WTC11 (cell line): ENCODE measurements at places on chromosomes 4 and X. TPM values are rescaled to one million over a fixed set of nuclear protein-coding genes. Genes with fewer than 3 reads are reported as not detected.

Gene MAGEA1
- total RNA-seq, result not detected in 3 replicates

Gene CTAG1B
- not detected in 3 replicates for total RNA-seq

Gene MMRN1
- 0.05 to 0.07 TPM in 2 of 3 replicates, not detected in the other for total RNA-seq

- no peaks in the 10 kb centered on the region; the same call in 1 of the 2 replicates for H3K27me3 ChIP-seq
- no peak overlapping the region for H3K4me3 ChIP-seq
- DNase-seq, result no peak
- H3K27ac ChIP-seq, result no peak overlapping the region
- no peaks in the 10 kb centered on the region for H3K4me1 ChIP-seq
- H3K36me3 ChIP-seq, result no peaks in the 10 kb centered on the region
Observed at GRCh38 chr4:85457752-85458467, 17.0 kb upstream of the ARHGAP24 start.

- H3K4me1 ChIP-seq, result 0 out of 2 replicates have a peak, but pooled peaks cover 7% of the 10 kb centered on the region
- H3K27me3 ChIP-seq, result no peaks in the 10 kb centered on the region
- no peak overlapping the region for H3K27ac ChIP-seq
- H3K36me3 ChIP-seq, result no peaks in the 10 kb centered on the region
- DNase-seq, result no peak
Observed at GRCh38 chr4:94507708-94508107, 56.0 kb downstream of the PDLIM5 start.

GRCh38 chrX:84611843-84612636 lies 109.8 kb upstream of the HDX start:
- H3K36me3 ChIP-seq, result no peaks in the 10 kb centered on the region; the same call in 1 of the 2 replicates
- H3K27ac ChIP-seq, result no peak overlapping the region
- H3K4me3 ChIP-seq, result no peak overlapping the region
- no peak for DNase-seq
- no peaks in the 10 kb centered on the region for H3K27me3 ChIP-seq
- peaks cover 3% of the 10 kb centered on the region; the same call in 1 of the 2 replicates for H3K4me1 ChIP-seq

- H3K27me3 ChIP-seq, result no peaks in the 10 kb centered on the region; the same call in 1 of the 2 replicates
- H3K4me1 ChIP-seq, result peaks cover 25% of the 10 kb centered on the region
- no peak for DNase-seq
Observed at GRCh38 chr4:27154706-27155105, 294.1 kb downstream of the STIM2 start.

GRCh38 chr4:85676050-85676425 lies 201.1 kb downstream of the ARHGAP24 start:
- H3K4me3 ChIP-seq, result no peak overlapping the region
- no peaks in the 10 kb centered on the region for H3K36me3 ChIP-seq
- peaks cover 61% of the 10 kb centered on the region for H3K4me1 ChIP-seq
- no peak overlapping the region for H3K27ac ChIP-seq

DNA sequence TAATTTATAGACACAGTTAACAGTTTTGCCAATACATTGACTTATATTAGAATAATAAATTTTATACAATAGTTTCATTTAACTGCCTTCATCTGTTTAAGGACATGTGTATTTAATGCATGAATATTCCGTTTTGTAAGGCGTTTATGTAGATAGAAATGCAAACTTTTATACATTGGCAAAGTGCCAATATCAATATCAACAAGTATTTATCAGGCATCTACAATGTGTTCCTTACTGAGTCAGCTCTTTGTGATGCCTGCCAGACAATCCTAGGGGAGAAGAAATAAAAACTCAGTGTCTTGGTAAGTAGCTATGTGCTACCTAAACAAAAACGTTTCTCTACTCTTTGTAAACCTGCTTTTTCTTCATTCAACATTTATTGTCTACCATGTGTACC lies 1142.2 kb downstream of the C4orf33 start:
- H3K27me3 ChIP-seq, result no peaks in the 10 kb centered on the region
- H3K4me3 ChIP-seq, result no peak overlapping the region
- no peaks in the 10 kb centered on the region for H3K36me3 ChIP-seq

DNA sequence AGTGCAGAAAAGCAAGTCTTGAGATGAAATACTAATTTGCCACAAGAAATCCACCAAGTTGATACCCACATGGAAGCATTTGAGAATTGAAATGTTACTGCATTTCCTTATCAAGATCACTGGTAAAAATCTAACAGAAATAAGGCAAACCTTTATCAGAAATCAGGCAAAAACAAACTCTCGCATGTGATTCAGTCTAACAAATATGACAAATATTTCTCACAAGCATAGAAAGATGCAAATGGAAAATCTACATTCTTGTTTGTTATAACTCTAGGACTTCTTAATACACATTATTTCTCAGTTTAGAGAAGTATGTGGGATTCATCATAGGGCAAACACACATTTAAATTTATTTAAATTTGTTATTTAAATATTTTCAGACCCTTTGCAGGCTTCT lies 52.9 kb downstream of the TXK start:
- peaks cover 3% of the 10 kb centered on the region; the same call in 1 of the 2 replicates for H3K4me1 ChIP-seq
- no peaks in the 10 kb centered on the region; the same call in 1 of the 2 replicates for H3K27me3 ChIP-seq
- no peak overlapping the region for H3K27ac ChIP-seq
- no peak for DNase-seq
- no peaks in the 10 kb centered on the region for H3K36me3 ChIP-seq
- no peak overlapping the region for H3K4me3 ChIP-seq

- H3K36me3 ChIP-seq, result no peaks in the 10 kb centered on the region
- DNase-seq, result no peak
- no peak overlapping the region for H3K27ac ChIP-seq
- H3K27me3 ChIP-seq, result no peaks in the 10 kb centered on the region
- peak overlapping the region; percentile 34; the same call in 1 of the 2 replicates for H3K4me3 ChIP-seq
- peaks cover 10% of the 10 kb centered on the region for H3K4me1 ChIP-seq
Observed at GRCh38 chrX:259692-260355, 21.4 kb upstream of the PLCXD1 start.

GRCh38 chr4:145179281-145179860 lies 1.0 kb downstream of the OTUD4 start:
- H3K4me3 ChIP-seq, result peak overlapping the region; percentile 96
- H3K36me3 ChIP-seq, result peaks cover 7% of the 10 kb centered on the region
- no peaks in the 10 kb centered on the region; the same call in 1 of the 2 replicates for H3K27me3 ChIP-seq
- peak overlapping the region; percentile 95; the same call in 1 of the 2 replicates for H3K27ac ChIP-seq

GRCh38 chrX:108198420-108198819 lies 106.8 kb downstream of the ATG4A start:
- no peak overlapping the region for H3K4me3 ChIP-seq
- no peaks in the 10 kb centered on the region for H3K36me3 ChIP-seq
- H3K4me1 ChIP-seq, result peaks cover 1% of the 10 kb centered on the region; the same call in 1 of the 2 replicates

GRCh38 chr4:145740806-145741205 lies 60.9 kb downstream of the C4orf51 start:
- DNase-seq, result no peak
- H3K27ac ChIP-seq, result no peak overlapping the region
- H3K4me1 ChIP-seq, result peaks cover 18% of the 10 kb centered on the region
- H3K27me3 ChIP-seq, result no peaks in the 10 kb centered on the region
- H3K36me3 ChIP-seq, result peaks cover 16% of the 10 kb centered on the region

- no peak for DNase-seq
- H3K4me1 ChIP-seq, result peaks cover 18% of the 10 kb centered on the region
- peak overlapping the region; percentile 79 for H3K4me3 ChIP-seq
- H3K27ac ChIP-seq, result no peak overlapping the region
Observed at GRCh38 chr4:139278485-139278884, 1.5 kb downstream of the MGARP start.

DNA sequence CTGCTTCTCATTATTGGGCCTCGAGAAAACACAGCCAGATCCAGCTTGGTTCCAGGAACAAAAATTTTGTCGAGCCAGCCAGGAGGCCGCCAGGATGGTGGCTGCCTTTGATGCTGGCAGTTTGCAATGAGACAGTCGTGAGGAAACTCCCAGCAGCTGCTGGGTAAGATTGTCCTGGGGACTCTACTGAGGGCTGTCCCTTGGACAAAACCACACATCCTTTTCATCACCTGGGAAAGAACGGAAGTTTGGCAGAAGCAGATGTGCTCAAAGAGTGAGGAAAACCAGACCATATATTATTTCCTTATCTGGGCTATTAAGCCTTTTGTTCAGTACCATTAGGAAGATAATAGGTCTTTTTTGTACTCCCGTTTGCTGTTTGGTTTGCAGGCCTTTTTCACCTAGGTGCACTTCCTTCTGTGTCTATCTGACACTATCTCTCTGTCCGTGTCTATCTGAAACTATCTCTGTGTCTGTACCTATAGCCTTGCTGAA lies 13.4 kb upstream of the PAPSS1 start:
- H3K4me3 ChIP-seq, result no peak overlapping the region
- DNase-seq, result no peak
- no peak overlapping the region for H3K27ac ChIP-seq
- no peaks in the 10 kb centered on the region for H3K36me3 ChIP-seq
- H3K4me1 ChIP-seq, result peaks cover 20% of the 10 kb centered on the region

GRCh38 chrX:13854003-13854402 lies 37.1 kb upstream of the GPM6B start:
- H3K4me3 ChIP-seq, result no peak overlapping the region
- H3K36me3 ChIP-seq, result peaks cover 2% of the 10 kb centered on the region
- H3K4me1 ChIP-seq, result peaks cover 39% of the 10 kb centered on the region
- DNase-seq, result no peak
- no peak overlapping the region for H3K27ac ChIP-seq
